Naive thymus-derived CD8-positive, alpha-beta T cell (primary cell): ENCODE measurements at places on chromosomes 5 and 9.

DNA sequence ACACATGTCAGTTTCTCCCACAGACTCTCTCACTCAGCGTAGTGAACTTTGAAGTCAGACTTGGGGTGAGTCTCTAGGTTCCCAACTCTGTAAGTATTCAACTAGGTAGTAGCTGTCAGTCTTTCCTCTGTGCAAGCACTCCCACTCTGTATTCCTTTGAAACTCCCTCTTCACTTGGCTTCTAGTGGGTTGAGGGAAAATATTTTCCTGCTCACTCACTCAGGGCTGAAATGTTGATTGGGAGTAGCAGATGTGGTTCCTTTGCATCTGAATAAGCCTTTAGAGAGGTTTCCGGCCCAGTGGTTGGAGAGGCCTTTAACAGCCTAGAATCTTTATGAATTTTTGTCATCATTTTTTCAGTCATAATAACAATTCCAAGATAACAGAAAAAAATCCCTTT lies 18.1 kb upstream of the ARRDC3 start:
- no peaks in the 10 kb centered on the region for H3K36me3 ChIP-seq
- no peaks in the 10 kb centered on the region for H3K27me3 ChIP-seq
- no peak overlapping the region for H3K27ac ChIP-seq
- H3K4me1 ChIP-seq: peaks cover 4% of the 10 kb centered on the region

- H3K27ac ChIP-seq: peak overlapping the region; percentile 94
- H3K36me3 ChIP-seq: peaks cover 39% of the 10 kb centered on the region
- peaks cover 29% of the 10 kb centered on the region for H3K4me1 ChIP-seq
- peak overlapping the region; percentile 73 for H3K4me3 ChIP-seq
- DNase-seq: no peak
- no peaks in the 10 kb centered on the region for H3K27me3 ChIP-seq
Measured at GRCh38 chr5:87340716-87341115, 72.0 kb downstream of the CCNH start.

GRCh38 chr5:75710637-75711036 lies 6.6 kb downstream of the POC5 start:
- no peaks in the 10 kb centered on the region for H3K27me3 ChIP-seq
- H3K36me3 ChIP-seq: peaks cover 50% of the 10 kb centered on the region
- H3K4me1 ChIP-seq: peaks cover 26% of the 10 kb centered on the region
- no peak overlapping the region for H3K4me3 ChIP-seq
- no peak for DNase-seq

DNA sequence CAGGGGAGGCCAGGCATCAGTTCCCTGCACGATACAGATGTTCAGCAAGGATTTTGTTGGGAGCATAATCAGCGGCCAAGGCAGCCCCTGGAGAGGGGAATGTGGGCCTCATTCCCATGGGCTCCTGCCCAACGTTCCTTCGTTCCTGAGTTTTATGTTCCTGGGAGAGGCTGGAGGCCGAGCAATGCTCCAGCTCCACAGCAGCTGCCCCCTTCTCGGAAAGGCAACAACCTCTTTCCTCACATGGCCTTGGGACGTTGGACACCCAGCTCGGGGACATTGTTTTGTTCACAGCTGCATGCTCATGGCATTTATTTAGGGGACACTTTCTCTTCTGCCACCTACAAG lies 63.8 kb upstream of the COL15A1 start:
- no peak overlapping the region for H3K4me3 ChIP-seq
- H3K27me3 ChIP-seq: peaks cover 27% of the 10 kb centered on the region
- no peak for DNase-seq
- no peaks in the 10 kb centered on the region for H3K4me1 ChIP-seq

DNA sequence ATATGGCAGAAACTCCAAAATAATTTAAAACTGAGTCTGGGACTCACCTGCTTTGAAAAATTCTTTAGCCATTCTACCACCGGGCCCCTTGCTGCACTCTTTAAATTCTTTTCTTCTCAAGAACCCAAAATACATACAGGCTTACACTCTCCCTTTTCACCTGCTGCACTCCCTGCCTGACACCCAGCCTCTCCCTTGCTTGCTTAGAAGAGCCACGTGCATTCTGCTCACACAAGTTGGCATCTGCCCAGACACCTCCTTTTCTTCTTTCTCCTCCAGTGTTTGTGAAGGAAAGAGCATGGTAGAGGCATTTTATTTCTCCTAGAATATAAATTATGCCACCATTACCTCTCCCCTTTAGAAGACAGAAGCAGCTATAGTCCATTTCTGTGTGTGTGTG lies 39.0 kb upstream of the AOPEP start:
- no peak overlapping the region for H3K27ac ChIP-seq

- no peak overlapping the region for H3K27ac ChIP-seq
- DNase-seq: no peak
- H3K27me3 ChIP-seq: no peaks in the 10 kb centered on the region
- H3K4me1 ChIP-seq: no peaks in the 10 kb centered on the region
- H3K36me3 ChIP-seq: no peaks in the 10 kb centered on the region
Measured at GRCh38 chr5:137051161-137051560, 448.0 kb downstream of the SPOCK1 start.

- no peak overlapping the region for H3K27ac ChIP-seq
- no peaks in the 10 kb centered on the region for H3K27me3 ChIP-seq
Measured at GRCh38 chr5:119470105-119470763, 17.9 kb downstream of the HSD17B4 start.

DNA sequence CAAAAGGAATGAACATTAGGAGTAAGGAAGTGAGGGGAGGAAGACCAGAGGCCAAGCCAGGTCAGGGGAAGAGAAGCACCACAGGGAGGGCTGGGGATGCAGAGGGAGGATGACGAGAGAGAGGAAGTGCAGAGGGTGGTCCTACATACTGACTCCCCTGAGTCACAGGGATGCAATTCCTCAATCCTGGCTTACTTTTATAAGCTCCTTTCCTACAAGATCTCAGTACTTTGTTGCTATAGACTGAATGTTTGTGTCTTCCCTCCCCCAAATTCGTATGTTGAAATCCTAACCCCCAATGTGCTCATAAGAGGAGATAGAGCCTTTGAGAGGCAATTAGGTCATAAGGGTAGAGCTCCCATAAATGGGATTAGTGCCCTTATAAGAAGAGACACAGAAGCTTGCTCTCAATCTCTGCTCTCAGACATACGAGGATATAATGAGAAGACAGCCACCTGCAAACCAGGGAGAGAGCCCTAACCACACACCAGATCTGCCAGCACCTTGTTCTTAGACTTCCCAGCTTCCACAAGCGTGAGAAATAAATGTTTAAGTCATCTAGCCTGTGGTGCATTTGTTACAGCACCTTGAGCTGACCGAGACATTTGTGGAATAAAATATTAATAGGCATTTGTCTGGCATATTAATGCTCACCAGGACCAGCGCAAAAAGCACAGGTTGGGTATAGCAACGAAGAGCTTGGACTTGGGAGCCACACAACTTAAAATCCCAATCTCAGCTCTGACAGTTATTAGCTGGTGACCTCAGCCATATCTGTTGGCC lies 33.4 kb downstream of the GCNT4 start:
- no peak overlapping the region for H3K4me3 ChIP-seq
- peaks cover 21% of the 10 kb centered on the region for H3K4me1 ChIP-seq
- no peak for DNase-seq

GRCh38 chr5:97563050-97563657 lies 380.1 kb upstream of the RIOK2 start:
- no peak overlapping the region for H3K27ac ChIP-seq
- peaks cover 4% of the 10 kb centered on the region for H3K27me3 ChIP-seq
- no peaks in the 10 kb centered on the region for H3K36me3 ChIP-seq
- no peak overlapping the region for H3K4me3 ChIP-seq

- H3K27ac ChIP-seq: no peak overlapping the region
- no peak overlapping the region for H3K4me3 ChIP-seq
- H3K4me1 ChIP-seq: peaks cover 55% of the 10 kb centered on the region
- H3K27me3 ChIP-seq: no peaks in the 10 kb centered on the region
- DNase-seq: no peak
Measured at GRCh38 chr9:15248081-15248480, 58.9 kb downstream of the TTC39B start.

DNA sequence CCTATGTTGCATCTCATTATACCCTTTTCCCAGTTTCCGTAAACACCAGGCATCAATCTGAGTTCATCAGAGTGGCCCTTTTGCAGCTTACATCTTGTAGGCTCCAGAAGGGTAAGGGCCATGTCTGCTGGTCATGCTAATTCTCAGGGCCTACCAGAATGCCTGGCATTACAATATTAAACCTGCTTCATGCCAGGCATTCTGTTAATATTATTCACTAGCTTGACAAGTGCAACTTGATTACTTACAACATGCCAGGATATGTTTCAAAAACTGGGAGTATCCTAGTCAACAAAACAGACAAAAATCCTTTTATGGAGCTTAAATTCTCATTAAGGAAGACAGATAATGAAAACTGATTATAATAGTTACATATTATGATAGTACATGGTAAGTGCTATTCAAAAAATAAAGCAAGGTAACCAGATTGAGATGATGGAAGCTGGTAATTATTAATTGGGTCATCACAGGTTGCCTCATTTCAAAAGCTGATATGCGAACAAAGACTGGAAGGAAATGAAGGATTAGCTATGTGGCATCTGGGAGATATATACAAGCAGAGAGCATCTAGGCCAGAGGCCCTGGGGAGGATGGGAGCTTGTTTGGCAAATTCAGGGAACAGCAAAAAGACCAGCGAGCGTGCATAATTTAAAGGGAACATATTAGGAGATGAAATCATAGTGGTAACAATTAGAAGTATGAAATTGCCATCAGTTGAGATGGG lies 406.3 kb downstream of the DMRT2 start:
- peaks cover 6% of the 10 kb centered on the region for H3K27me3 ChIP-seq
- peaks cover 2% of the 10 kb centered on the region for H3K4me1 ChIP-seq
- H3K4me3 ChIP-seq: no peak overlapping the region
- H3K36me3 ChIP-seq: no peaks in the 10 kb centered on the region
- DNase-seq: no peak

- peaks cover 2% of the 10 kb centered on the region for H3K27me3 ChIP-seq
- no peak overlapping the region for H3K27ac ChIP-seq
- no peaks in the 10 kb centered on the region for H3K36me3 ChIP-seq
- no peak overlapping the region for H3K4me3 ChIP-seq
Measured at GRCh38 chr5:158777647-158778350, 321.9 kb downstream of the EBF1 start.

- H3K27ac ChIP-seq: no peak overlapping the region
- no peak for DNase-seq
- H3K36me3 ChIP-seq: no peaks in the 10 kb centered on the region
- no peaks in the 10 kb centered on the region for H3K27me3 ChIP-seq
- no peak overlapping the region for H3K4me3 ChIP-seq
Measured at GRCh38 chr9:81474125-81474524, 215.2 kb downstream of the TLE1 start.

- no peaks in the 10 kb centered on the region for H3K36me3 ChIP-seq
- no peak overlapping the region for H3K27ac ChIP-seq
- peaks cover 42% of the 10 kb centered on the region for H3K27me3 ChIP-seq
Measured at GRCh38 chr5:38422622-38423021, 133.8 kb downstream of the LIFR start.

- H3K36me3 ChIP-seq: no peaks in the 10 kb centered on the region
- no peak overlapping the region for H3K4me3 ChIP-seq
- no peaks in the 10 kb centered on the region for H3K4me1 ChIP-seq
- no peak overlapping the region for H3K27ac ChIP-seq
- peaks cover 24% of the 10 kb centered on the region for H3K27me3 ChIP-seq
Measured at GRCh38 chr9:86500667-86501435, 146.6 kb upstream of the TUT7 start.

GRCh38 chr5:124986170-124986569 lies 239.7 kb upstream of the ZNF608 start:
- H3K4me1 ChIP-seq: peaks cover 24% of the 10 kb centered on the region
- H3K27ac ChIP-seq: no peak overlapping the region
- H3K27me3 ChIP-seq: no peaks in the 10 kb centered on the region
- no peak for DNase-seq
- H3K4me3 ChIP-seq: no peak overlapping the region

DNA sequence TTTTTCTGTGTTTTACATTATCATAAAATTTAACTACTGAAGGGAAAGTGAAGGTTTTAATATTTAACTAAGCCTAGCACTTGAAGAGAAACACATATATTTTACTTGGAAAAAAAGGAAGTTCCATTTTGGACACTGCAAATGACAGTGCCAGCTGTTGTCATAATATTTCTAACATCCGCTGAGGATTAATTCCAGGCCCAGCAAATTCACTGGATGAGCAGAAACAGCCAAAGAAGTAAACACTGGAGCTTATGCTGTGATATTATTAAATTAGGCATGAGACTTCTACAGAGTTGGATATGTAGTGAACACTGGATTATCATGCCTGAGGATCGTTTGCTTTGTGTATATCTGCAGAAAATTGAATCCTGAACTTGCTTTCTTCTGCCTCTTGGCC lies 67.6 kb downstream of the GHR start:
- H3K27ac ChIP-seq: no peak overlapping the region
- H3K4me3 ChIP-seq: no peak overlapping the region
- H3K4me1 ChIP-seq: no peaks in the 10 kb centered on the region
- DNase-seq: no peak

DNA sequence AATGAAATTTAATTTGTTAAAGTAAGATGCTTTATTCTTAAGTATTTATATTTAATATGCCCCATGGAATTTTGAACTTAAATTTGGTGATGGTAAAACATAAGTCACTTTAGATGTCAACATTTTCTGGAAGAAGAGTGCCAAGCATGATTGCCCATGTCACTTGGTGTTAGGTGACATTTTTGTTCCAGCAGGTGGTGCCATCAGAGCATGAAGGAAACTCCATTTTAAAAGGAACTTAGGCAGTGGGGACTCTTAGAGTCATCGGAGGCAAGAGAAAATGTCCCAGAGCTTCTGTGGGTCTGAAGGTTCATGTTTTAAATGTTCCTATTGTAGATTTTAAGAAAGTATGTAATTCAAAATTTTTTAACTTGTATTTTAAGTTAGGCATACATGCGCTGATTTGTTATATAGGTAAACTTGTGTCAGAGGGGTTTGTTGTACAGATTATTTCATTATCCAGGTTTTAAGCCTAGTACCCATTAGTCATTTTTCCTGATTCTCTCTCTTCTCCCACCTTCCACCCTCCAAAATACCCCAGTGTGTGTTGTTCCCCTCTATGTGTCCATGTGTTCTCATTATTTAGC lies 789.3 kb downstream of the SEMA5A start:
- H3K4me1 ChIP-seq: no peaks in the 10 kb centered on the region
- no peak for DNase-seq
- H3K36me3 ChIP-seq: no peaks in the 10 kb centered on the region
- no peak overlapping the region for H3K4me3 ChIP-seq

DNA sequence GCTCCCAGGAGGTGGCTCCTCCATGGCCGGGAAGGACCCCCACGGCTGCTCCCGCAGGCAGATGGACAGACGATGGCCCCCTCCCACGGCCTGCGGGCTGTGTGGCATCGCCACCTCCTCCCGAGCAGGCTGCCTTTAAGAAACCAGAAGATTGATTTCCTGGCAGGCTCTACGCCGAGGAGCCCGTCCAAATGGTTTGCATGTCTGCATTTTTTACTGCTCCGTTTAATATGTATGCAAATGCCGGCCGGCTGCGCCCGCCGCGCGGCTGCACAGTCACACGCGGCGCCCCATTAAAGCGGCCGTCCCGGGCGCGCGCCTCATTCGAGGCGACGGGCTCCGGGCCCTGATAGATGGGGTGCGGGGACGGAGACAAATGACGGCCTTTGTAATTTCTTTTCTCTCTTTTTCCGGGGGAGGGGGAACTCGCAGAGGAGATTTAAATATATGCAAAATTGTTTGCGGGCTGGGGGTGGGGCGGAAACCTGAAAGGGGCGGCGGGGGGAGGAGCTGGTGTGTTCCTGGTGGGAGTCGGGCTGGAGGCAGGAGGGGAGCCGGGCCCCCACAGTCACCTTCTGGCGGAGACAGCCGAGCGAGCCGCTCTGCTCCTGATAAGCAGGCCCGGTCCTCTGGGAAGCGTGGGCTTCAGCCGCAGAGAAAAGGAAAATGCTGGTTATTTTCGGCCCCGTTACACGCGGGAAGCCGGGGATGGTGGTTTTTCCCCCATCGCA lies 158.7 kb upstream of the IER5L start:
- H3K4me3 ChIP-seq: peak overlapping the region; percentile 97
- peaks cover 20% of the 10 kb centered on the region for H3K4me1 ChIP-seq
- peak overlapping the region; percentile 89 for H3K27ac ChIP-seq
- no peaks in the 10 kb centered on the region for H3K27me3 ChIP-seq
